Ovary (tissue), 10 donors: ENCODE measurements at places on chromosomes 4 and X.
A peak's percentile ranks its signal among the peaks of the same experiment; 100 is the strongest.

GRCh38 chr4:113114884-113115283, 65.4 kb downstream of the ANK2 start:
- no peaks in the 10 kb centered on the region for H3K36me3 ChIP-seq
- no peak overlapping the region for H3K4me3 ChIP-seq
- no peak overlapping the region for H3K27ac ChIP-seq
- H3K4me1 ChIP-seq = peaks cover 4% of the 10 kb centered on the region
- H3K27me3 ChIP-seq = no peaks in the 10 kb centered on the region

- no peak overlapping the region for H3K4me3 ChIP-seq
- H3K4me1 ChIP-seq = peaks cover 17% of the 10 kb centered on the region
- H3K27ac ChIP-seq = no peak overlapping the region
- no peaks in the 10 kb centered on the region for H3K36me3 ChIP-seq
These were observed 37.9 kb upstream of the NAP1L5 start for GRCh38 chr4:88735564-88735963.

DNA sequence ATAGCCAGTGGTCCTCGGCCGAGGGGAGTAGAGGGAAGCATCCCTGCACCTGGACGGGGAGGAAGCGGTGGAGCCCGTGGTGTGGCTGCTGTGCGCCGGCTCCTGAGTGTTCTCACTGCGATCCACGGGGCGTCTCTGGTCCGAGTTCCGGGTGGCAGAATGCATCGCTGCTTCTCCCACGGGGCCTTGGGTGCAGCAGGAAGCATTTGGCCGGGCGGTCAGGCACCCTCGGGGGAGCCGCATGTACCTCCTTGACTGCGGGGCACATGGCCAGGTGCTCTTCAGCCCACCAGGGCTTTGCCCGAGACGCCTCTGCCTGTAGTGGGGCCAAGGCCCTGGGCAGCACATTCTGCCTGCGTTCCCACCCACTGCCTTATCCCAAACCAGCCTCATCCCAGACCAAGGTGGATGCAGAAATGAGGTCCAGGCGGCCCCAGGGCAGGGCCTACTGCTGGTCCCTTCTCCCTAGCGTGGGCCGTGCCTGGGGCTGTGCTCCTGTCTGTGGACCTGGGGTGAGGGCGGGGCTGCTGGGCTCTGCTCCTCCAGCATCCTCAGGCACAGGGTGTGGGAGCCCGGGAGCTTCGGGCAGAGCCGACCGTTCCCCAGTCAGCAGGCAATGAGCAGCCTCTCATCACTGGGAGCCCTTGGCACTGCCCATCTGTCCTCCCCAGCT, 27.5 kb downstream of the NKX1-1 start:
- no peak overlapping the region for H3K4me3 ChIP-seq
- H3K27ac ChIP-seq = no peak overlapping the region
- DNase-seq = no peak
- H3K36me3 ChIP-seq = no peaks in the 10 kb centered on the region
- no peaks in the 10 kb centered on the region for H3K4me1 ChIP-seq
- no peaks in the 10 kb centered on the region for H3K27me3 ChIP-seq

GRCh38 chr4:145564540-145564939, 54.6 kb upstream of the MMAA start:
- H3K27ac ChIP-seq = no peak overlapping the region
- DNase-seq = no peak
- H3K4me3 ChIP-seq = no peak overlapping the region
- H3K27me3 ChIP-seq = no peaks in the 10 kb centered on the region
- no peaks in the 10 kb centered on the region for H3K4me1 ChIP-seq
- H3K36me3 ChIP-seq = no peaks in the 10 kb centered on the region

DNA sequence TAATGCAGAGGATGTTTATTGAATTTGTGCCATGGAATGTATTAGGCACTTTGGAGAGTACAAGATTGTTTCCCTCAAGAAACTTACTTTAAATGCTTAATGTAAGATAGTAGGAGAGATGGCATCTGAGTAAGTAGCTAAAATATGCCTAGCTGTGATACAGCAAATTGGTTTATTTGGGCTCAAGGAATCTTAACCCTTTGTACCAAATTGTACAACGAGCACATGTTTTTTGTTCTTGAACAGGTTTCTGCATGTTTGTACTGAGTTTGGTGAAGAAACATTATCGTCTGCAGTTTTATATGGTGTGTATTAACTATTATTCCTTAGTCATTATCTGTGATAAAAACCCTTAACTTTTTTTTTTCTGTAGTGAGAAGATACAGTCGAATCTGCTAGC, 48.6 kb downstream of the CDS1 start:
- H3K36me3 ChIP-seq = no peaks in the 10 kb centered on the region
- H3K4me3 ChIP-seq = no peak overlapping the region
- DNase-seq = no peak
- H3K4me1 ChIP-seq = no peaks in the 10 kb centered on the region
- H3K27me3 ChIP-seq = no peaks in the 10 kb centered on the region
- H3K27ac ChIP-seq = no peak overlapping the region

DNA sequence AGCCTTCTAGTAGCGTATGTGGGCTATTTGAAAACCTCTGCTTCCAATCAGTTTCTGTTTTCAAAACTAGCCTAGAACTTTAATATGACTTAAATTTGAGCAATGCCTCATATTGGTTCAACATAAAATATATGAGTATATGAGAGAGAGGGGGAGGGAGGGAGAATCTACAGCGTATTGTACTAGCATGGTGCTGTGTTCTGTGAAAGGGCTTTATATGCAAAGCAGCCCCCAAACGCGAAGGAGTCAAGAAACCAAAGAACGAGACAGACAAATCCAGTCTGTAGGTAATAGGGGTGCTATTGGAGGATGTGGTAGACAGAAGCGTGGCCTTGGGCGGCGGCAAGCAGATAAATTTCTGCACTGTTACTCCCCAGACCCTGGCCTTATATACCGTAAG, 784 bp upstream of the ANXA5 start:
- peak overlapping the region; percentile 92 for H3K27ac ChIP-seq
- no peaks in the 10 kb centered on the region for H3K36me3 ChIP-seq
- DNase-seq = no peak
- no peaks in the 10 kb centered on the region for H3K27me3 ChIP-seq
- peak overlapping the region; percentile 78 for H3K4me3 ChIP-seq
- H3K4me1 ChIP-seq = peaks cover 9% of the 10 kb centered on the region

GRCh38 chrX:118862091-118862490, 38.5 kb downstream of the ZCCHC12 start:
- no peaks in the 10 kb centered on the region for H3K36me3 ChIP-seq
- H3K4me1 ChIP-seq = no peaks in the 10 kb centered on the region
- no peaks in the 10 kb centered on the region for H3K27me3 ChIP-seq

GRCh38 chr4:186104114-186104889, at the start of gene FAM149A:
TSS of gene FAM149A (plus strand) at chr4:186104704.
- no peaks in the 10 kb centered on the region for H3K36me3 ChIP-seq
- H3K27me3 ChIP-seq = no peaks in the 10 kb centered on the region
- peak within 1 kb of the TSS; percentile 53 for H3K4me3 ChIP-seq
- H3K4me1 ChIP-seq = no peaks in the 10 kb centered on the region
- no peak within 1 kb of the TSS for H3K27ac ChIP-seq

DNA sequence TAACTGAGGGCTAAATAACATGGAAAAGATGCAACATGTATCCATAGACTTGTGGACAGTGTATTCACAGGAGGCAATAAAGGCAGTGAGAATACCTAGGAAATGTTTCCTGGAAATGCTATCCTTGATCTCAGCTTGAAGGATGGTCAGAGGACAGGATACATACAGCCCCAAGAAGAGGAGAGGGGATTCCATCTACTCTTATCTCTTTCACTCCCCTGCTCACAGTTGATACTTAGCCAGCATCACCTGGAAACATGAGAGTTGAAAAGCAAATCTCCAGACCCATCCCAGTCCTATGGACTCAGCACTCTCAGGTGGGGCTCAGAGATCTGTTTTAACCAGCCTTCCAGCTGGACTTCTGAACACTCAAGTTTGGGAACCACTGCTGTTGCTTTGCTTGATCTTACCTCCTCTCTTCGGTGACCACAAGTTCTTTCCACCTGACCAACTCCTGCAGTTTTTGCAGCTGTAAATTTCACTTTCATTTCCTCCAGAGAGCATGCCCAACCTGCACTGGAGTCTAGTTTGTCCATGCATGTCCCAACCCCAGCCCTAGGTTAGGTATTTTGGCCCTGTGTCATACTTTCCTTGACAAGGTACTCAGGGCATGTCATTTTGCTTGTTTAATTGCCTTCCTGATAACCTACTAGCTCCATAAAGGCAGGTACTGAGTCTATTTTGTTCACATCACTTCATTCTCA, 10.4 kb downstream of the RELL1 start:
- no peak overlapping the region for H3K4me3 ChIP-seq
- H3K27ac ChIP-seq = no peak overlapping the region
- no peak for DNase-seq
- no peaks in the 10 kb centered on the region for H3K27me3 ChIP-seq
- H3K4me1 ChIP-seq = peaks cover 3% of the 10 kb centered on the region

DNA sequence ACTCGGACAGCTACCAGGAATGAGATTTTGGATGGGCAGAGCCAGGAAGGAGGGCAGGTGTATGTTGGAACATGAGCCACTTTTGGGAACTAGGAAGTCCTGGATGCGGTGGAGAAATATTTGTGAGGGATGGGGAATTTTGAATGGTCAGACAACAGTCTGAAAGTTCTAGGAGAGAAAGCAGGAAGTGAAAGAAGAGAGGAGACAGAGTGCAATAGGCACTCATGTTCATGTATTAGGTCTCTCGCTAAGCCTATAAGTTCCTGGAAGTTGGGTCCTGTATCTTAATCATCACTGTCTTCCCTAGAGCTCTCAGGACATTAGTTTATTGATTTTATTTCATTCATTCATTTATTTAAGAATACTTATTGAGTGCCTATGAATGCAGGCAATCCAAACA, 65.7 kb upstream of the CITED1 start:
- no peaks in the 10 kb centered on the region for H3K36me3 ChIP-seq
- no peak overlapping the region for H3K27ac ChIP-seq
- no peaks in the 10 kb centered on the region for H3K27me3 ChIP-seq
- DNase-seq = no peak
- no peak overlapping the region for H3K4me3 ChIP-seq
- H3K4me1 ChIP-seq = no peaks in the 10 kb centered on the region

GRCh38 chr4:87982036-87982435, 6.5 kb downstream of the SPP1 start:
- DNase-seq = no peak
- H3K4me1 ChIP-seq = no peaks in the 10 kb centered on the region
- peaks cover 2% of the 10 kb centered on the region for H3K27me3 ChIP-seq
- no peak overlapping the region for H3K4me3 ChIP-seq

DNA sequence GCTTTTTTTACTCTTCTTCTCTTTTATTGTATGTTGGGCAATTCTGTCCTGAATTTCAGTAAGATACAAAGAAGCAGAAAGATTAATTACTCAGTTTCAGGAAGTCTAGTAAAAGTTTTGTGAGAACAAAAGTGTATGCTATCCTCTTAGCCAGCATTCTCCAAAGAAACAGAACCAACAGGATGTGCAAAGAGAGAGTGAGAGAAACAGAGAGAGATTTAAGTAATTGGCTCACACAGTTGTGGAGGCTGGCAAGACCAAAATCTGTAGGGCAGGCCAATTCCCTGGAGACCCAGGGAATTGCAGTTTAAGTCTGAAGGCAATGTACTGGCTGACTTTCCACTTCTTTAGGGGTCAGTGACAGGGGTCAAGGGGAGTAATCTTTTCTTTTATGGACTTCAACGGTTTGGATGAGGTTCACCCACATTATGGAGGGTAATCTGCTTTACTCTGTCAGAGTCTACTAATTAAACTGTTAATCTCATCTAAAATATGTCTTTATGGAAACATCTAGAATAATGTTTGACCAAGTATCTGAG, 59.2 kb upstream of the SLC39A8 start:
- H3K36me3 ChIP-seq = peaks cover 2% of the 10 kb centered on the region
- no peaks in the 10 kb centered on the region for H3K4me1 ChIP-seq
- H3K4me3 ChIP-seq = no peak overlapping the region
- no peaks in the 10 kb centered on the region for H3K27me3 ChIP-seq

DNA sequence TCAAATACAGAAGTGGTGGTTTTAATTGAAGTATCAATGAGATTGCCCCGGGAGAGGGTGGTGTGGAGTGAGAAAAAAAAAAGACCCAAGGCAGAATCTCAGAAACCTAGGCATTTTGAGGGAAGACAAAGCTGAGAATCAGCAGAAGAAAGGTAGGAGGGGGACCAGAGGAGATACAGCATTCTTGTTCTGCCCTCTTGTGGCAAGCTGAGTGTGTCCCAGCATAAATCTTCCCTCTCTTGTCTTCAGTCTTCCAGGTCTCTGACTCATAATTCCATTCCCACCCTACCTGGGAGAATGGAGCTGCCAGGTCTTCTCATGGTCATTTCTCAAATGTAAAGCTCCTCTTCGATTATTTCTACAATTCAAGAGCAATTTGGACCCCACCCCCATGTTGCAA, 32.7 kb upstream of the MAGED1 start:
- H3K36me3 ChIP-seq = no peaks in the 10 kb centered on the region
- DNase-seq = no peak
- H3K27me3 ChIP-seq = no peaks in the 10 kb centered on the region
- no peak overlapping the region for H3K27ac ChIP-seq
- H3K4me3 ChIP-seq = no peak overlapping the region
- no peaks in the 10 kb centered on the region for H3K4me1 ChIP-seq

DNA sequence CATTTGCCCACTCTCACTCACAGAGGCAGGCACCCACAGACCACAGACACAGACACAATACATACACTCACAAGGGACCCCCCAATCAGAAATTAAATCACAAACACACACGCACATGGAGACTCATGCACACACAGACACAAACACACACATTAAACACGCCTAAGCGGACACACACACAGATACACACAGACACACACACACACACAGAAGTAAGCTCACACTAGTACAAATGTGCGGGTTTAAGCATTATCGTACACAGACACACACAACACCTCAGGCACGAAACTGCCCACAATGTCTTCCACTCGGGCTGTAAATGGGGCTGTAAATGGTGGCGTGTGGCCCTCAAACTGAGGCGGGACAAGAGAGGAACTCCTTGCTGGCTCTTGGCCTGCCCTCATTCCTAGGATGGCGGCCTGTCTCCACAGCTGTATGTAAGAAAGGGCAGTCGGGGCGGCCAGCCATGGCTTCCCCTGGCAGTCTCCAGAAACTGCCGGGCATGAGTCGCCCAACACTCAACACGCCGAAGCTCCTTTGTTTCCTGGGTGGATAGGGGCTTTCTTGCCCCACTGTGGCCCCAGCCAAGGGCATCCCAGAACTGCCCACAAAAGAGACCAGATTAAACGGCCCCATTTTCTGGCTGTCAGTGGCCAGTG, 53.9 kb downstream of the NBDY start:
- H3K27ac ChIP-seq = peak overlapping the region; percentile 84
- H3K4me3 ChIP-seq = peak overlapping the region; percentile 25
- H3K27me3 ChIP-seq = no peaks in the 10 kb centered on the region
- no peaks in the 10 kb centered on the region for H3K36me3 ChIP-seq

DNA sequence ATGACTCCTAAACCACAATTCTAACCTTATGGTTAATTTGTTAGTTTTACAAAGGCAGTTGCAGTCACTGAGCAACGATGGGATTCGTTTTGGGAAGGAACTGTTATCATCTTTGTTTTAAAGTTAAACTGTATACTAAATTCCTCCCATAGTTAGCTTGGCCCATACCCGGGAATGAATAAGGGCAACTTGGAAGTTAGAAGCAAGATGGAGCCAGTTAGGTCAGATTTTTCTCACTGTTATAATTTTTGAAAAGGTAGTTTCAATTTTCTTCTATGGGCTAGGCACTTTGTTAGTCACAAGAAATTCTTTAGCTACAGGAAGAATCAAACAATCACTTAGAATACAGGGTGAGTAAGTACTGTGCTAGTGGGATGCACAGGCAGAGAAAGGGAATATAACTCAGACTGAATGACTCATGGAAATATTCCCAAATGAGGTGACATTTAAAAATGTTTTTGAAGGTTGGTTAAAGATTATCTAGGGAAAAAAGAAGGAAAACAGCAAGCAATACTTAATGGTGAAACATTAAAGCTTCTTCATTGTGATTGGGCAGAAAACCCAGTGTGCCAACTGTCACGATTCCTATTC, 153.6 kb downstream of the MAGEB17 start:
- no peaks in the 10 kb centered on the region for H3K27me3 ChIP-seq
- H3K27ac ChIP-seq = no peak overlapping the region
- H3K4me3 ChIP-seq = no peak overlapping the region
- no peak for DNase-seq
- no peaks in the 10 kb centered on the region for H3K4me1 ChIP-seq
